ENCODE measurements at places on chromosomes 3 and 15. TPM values are rescaled to one million over a fixed set of nuclear protein-coding genes. Genes with fewer than 3 reads are reported as not detected.

Gene TNK2
- 7.5 TPM for polyA plus RNA-seq

Gene TMEM45A
- polyA plus RNA-seq: 22.7 TPM

Gene CASR
- not detected for polyA plus RNA-seq

Gene IQCF2
- not detected for polyA plus RNA-seq

Gene DISP2
- 0.07 TPM for polyA plus RNA-seq

DNA sequence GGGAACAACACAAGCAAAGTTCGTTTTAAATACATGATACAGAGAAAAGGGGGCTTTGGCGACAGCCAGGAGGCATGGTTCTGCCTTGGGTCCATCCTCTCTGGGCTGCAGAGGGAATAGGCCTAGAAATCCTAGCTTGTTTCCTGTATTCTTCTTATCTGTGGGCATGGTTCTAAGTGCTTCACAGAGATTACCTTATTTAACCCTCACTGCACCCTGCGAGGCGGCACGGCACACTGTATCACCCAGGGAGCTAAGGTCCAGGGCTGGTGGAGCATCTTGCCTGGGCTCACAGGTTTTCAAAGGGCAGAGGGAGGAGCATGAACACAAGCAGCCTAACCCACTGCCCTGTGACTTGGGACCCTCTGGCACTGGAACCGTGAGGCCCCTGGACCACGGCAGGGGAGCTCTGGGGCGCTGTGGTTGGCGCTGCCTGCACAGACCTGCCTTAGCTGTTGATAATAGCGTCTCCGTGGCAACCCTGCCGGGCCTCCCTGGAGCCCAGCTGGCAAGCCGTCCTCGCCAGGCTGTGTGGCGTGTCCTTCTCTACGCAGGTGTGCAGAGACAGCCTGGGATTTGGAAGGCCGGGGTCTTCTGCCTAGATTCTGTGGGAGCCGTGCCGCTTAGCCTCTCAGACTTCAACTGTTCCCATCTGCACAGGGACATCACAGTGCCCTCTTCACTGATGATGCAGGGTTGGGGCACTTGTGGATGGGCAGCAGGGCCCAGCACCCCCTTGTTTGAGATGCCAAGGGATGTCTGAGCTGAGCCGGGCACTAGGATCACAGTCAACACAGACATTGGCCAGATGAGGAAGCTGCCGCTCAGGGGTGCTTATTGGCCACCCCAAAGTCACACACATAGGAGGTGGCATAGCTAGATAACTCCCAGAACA, 154.6 kb upstream of the TLE3 start:
- no peak for DNase-seq

GRCh38 chr3:143084856-143085731, 34.5 kb upstream of the CHST2 start:
- no peak for DNase-seq

DNA sequence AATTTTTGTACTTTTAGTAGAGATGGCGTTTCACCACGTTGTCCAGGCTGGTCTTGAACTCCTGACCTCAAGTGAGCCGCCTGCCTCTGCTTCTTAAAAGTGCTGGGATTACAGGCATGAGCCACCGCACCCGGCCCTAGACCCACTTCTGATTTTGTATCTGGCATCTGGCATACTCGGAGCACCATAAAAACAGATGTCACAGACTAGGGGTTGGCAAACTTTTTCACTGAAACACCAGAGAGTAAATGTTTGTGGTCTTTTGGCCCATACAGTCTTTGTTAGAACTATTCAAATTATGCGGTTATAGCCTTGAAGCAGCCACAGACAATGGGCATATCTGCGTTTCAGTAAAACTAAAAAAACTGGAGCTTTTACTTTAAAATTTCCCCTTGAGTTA, 110.7 kb downstream of the TJP1 start:
- DNase-seq: no peak

DNA sequence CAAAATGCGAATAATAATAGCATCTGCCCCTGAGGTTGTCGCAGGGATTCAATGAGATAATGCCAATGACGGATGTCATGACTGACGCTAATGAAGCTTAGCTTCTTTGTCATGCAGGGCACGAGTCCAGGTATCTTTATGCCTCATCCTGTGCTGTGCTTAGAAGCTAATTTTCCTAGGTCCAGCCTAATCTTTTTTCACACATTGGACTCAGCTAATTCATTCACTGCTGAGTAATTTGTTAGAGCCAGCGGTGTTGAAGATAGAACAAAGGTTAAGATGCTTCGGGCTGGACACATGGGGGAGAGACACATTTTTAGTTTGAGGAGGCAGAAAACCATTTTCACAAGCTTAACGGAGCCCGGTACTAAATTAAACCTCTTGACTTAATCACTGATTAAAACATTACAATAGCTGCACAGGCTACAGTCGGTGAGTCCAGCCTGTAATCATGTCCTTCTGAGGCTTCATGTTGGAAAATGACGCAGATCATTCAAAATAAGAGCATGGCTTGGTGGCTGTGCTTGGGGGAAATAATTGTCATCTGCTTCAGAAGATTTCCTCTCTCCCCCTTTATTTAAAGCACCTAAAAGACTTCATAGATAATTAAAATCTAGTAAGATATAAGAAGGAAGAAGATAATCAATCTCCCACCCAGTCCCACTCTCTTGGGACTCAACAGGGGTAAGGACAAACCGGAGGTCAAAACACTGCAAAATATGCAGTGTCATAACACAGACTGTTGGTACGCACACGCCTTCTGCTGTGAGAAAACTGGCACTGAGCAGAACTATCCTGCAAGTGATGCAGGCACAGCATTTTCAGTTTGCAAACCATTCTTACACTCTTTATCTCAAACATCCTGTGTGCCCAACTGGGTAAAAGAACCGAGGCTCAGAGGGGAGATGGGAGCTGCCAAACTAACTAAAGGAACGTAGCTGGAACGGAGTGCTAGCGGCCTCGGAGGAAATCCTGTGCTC, 3.3 kb upstream of the CCDC174 start:
- no peak for DNase-seq

DNA sequence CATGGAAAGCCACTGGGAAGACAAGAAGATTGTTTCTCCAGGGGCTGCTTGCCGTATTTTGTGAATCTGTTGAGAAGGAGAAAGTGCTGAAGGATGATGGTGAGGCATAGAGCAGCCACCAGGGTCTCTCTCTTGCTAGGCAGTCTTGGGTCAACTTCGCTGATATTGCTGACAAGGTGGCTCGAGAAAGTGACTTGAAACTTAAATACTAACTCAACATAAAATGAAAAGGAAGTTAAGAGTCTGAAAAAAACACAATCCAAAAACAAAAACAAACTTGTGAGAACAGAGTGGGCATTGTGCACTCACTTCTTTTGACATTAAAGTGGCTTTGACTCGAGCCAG, 90.1 kb downstream of the CHST2 start:
- no peak for DNase-seq

GRCh38 chr15:51726302-51727073, 11.0 kb downstream of the LYSMD2 start:
- DNase-seq: peak; percentile 10

DNA sequence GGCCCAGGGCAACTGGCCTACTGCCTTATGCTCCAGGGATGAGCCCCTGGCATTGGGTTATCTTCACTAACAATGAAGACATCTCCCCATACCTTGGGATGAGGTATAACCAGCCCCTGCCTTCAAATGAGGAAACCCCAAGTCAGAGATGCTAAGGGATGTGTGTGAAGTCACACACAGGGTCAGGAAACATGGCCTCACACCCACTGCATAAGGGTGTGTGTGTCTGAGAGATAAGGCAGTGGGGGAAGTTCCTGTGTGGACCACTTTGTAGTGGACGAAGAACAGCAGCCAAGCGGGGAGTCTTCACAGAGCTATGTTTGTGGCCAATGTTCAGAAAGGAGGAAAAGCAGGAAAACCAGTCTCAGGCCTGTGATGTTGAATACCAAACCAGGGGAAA, 10.5 kb downstream of the ELP6 start:
- no peak for DNase-seq

- peak; percentile 91 for DNase-seq
Observed at GRCh38 chr15:80072285-80072994, 13.0 kb downstream of the ZFAND6 start.

DNA sequence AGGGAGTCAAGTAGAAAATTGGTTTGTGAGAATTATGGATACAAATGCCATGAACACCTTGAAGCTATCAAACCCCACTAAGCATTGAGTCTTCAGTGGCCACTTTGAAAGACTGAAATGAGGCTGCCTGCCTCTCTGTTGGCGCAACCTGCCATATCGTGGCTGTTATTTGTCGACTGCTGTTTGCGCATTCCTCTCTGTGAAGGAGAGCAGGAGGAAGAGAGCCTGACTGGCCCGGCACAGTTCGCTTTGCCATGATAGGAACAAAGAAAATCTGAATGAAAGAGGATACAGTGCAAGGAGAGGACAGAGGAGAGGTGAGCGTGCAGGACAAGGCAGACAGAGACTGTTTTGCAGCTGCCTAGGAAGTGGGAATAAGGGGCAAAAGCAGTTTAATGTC, 289.4 kb downstream of the RYR3 start:
- no peak for DNase-seq

DNA sequence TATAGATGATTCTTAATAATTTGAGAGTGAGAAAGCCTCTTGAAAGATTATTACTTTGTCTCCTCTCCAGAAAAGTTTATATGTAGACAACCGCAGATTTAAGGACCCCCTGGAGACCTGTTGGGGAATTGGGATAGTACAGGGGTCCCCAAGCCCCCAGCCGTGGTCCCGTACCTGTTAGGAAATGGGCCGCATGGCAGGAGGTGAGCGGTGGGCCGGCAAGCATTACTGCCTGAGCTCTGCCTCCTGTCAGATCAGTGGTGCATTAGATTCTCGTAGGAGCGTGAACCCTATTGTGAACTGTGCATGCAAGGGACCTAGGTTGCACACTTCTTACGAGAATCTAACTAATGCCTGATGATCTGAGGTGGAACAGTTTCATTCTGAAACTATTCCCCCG, 78.3 kb downstream of the PFN2 start:
- DNase-seq: no peak

GRCh38 chr15:76190751-76191538, 120.3 kb downstream of the ETFA start:
- peak; percentile 67 for DNase-seq

DNA sequence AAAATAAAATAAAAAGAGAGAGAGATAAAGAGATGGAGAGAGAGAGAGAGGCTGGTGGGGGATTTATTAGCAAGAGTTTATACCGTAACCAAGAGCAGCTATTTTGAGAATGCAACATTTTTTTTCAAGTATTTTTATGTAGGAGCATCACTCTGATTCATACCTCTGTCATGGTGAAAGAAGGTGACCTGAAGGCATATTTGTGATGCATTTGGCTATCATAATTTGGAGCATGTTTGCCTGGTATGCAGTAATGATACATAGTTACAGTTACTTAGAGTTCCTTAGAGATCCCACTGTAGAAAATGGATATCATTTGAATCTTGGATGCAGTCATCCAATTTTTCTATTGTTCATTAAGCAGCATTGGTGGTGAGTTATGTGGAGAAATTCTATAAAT, 1472.4 kb downstream of the SI start:
- no peak for DNase-seq

Data from HepG2 (cell line).